ENCODE measurements at places on chromosomes 3 and 15.

DNA sequence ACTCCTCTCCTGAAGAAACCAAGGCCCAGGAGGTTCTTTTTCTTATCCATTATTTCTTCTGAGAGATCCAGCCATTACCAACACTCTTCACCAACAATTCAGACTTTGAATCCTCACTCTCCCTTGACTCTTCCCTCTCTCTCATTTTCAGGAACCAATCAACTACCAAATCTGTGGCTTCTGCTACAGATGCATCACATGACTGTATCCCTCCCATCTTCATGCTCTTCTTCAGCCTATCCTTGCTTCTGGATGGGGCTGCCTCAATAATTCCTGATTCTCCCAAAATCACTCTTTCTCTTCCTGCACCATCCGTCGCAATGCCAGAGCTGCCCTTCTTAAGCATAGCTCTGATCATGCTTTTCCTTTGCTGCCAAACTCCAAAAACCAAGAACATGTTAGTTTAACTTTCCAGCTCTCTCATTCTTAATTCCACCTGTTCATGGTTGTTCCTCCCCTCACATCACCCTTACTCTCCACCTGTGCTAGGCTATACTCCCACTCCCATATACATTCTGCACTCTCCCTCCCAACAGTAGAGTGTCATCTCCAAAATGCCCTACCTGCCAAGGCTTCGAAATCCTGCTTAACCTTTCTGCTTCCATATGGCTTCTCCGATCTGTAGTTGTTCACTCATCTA is 13.5 kb downstream of the PLD1 start:
- DNase-seq, result no peak

- no peak for DNase-seq
Measured at GRCh38 chr15:22930782-22931484, 49.2 kb downstream of the CYFIP1 start.

- DNase-seq, result no peak
Measured at GRCh38 chr3:188085584-188086560, 68.1 kb upstream of the LPP start.

DNA sequence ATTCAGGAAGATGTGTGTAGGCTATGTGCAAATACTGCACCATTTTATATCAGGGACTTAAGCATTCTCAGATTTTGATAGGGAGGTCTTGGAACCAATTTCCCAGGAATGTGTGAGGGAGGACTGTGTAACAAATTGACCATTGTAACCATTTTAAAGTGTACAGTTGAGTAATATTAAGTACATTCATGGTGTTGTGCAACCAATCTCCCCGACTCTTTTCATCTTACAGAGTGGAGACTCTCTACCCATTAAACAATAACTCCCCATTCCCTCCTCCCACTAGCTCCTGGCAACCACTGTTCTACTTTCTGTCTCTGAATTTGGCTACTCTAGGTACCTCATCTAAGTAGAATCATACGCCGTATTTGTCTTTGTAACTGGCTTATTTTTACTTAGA is 5.1 kb downstream of the RCN2 start:
- DNase-seq, result no peak

GRCh38 chr3:20622304-20622703 is 436.3 kb upstream of the SGO1 start:
- no peak for DNase-seq

DNA sequence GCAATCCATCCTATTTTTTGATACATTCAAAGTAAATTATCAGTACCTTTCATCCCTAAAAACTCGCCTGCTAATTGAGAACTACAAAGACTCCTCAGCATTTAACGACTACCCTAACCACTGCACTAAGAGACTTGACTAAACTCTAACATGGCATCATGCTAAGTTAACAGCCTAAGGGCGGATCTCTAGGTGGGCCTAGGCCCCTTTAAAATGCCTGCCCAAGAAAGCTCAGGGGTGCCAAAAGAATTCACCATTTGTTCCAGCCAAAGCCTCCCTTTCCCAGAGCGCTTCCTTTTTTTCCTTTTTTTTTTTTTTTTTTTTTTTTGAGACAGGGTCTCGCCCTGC is 568 bp upstream of the NEK4 start:
- DNase-seq, result peak; percentile 31

DNA sequence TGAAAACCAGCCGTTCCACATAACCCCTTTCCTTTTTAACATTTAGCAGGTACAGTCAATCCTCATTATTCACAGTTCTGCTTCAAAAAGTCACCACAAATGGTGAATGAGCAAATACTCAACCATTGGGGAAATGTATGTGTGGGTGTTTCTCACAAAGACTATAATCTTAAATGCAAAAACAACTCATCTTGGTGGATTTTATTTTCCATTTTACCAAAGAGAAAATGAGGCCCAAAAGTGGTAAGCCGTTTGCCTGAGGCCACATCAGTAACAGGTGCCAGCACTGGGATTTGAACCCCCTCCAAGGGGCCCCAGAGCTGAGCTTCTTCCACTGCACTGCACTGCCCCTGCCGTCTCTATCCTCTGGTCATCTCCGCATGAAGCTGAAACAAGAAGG is 208.8 kb downstream of the OSBPL10 start:
- DNase-seq, result no peak

DNA sequence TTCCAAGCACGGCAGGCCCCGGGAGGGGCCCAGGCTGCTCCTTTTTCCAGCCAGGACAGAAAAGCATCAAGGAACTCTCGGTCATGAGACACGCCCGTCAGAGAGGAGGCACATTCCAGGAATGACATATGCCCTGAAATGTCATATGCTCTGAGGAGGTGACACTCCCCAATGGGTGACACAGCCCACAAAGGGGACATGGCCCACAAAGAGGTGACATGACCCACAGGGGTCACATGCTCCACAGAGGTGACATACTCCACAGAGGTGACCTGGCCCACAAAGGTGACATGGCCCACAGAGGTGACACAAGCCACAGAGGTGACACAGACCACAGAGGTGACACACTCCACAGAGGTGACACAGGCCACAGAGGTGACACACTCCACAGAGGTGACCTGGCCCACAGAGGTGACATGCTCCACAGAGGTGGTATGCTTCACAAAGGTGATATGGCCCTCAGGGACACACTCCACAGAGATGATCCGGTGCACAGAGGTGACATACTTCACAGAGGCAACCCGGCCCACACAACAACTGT is 79.2 kb downstream of the ABHD5 start:
- no peak for DNase-seq

DNA sequence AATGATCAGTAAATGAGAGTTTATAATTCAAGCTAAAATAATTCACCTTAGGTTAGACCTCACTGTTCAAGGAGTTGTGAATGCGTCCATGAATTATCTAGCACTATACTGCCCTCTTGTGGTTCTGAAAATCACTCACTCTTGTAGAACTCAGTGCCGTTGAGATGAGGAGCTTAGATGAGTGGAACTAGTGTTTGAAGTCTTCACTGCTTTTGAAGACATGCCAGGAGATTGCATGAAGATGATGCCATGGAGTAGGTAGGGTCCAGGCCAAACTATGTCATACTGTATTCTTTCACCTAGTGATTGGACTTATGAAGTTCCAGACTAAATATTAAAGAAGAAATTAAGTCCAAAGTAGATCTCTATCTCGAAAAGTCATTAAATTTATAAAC is 28.8 kb downstream of the LYSMD4 start:
- peak; percentile 93 for DNase-seq

DNA sequence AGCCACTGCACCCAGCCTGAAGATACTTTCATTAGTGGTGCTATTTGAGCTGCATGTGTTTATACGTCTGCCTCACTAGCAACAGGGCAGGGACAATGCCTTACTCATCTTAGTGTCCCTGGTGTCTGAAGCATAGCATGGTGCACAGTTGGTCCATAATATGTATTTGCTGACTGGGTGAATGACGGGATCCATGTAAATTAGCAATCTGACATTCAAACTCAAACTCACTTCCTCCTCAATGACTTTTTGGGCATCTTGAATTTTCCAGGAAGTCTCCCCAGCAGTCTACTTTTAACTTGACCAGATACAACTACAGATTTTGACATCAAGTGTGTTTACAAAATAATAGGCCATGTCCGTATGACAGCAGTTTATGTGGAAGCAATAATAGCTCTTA is 3.0 kb upstream of the LDHAL6B start:
- DNase-seq, result no peak

GRCh38 chr15:35260941-35261340 is 175.8 kb upstream of the NANOGP8 start:
- DNase-seq, result no peak

DNA sequence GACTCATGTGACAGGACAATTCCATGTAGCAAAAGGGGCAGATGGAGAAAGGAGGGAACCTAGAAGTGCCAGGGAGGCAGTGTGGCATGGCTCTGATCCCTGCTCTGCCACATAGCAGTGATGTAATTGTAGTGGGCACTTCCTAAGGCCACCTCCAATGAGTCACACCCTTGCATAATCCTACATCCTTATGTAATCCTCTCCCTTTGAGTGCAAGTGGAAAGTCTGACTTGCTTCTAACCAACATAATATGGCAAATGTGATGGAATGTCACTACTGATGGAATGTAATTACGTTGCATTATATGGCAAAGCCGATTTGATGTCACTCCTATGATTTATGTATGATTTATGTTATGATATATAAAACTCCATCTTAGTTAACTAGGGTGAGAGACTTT is 72.9 kb upstream of the ATP2C1 start:
- DNase-seq, result no peak

GRCh38 chr3:17800232-17800631 is 57.8 kb upstream of the TBC1D5 start:
- DNase-seq, result no peak

DNA sequence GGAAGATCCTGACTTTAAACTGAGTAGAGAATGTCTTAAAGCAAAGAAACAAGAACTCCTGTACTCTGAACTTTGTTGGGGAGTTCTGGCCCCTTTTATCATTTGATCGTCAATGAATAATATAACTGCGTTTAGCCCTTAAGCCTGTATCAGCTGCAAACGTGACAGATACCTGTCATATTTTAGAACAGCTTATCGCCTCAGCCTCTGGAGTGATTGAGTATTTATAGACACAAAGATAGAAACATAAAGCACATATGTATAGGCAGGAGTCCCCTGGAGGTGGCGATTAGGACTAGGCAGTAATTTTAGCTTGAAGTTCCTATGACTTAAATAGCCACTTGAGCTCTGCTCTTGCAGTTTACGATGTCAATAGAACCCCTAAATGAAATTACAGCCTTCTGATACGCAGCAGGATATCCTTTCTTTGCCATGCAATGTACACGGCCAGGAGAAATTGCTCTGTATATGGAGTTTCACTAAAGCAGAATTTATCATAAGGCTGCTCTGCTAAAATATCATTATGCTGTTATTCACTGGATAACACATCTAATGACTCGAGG is 321.8 kb downstream of the TIGIT start:
- DNase-seq, result no peak

DNA sequence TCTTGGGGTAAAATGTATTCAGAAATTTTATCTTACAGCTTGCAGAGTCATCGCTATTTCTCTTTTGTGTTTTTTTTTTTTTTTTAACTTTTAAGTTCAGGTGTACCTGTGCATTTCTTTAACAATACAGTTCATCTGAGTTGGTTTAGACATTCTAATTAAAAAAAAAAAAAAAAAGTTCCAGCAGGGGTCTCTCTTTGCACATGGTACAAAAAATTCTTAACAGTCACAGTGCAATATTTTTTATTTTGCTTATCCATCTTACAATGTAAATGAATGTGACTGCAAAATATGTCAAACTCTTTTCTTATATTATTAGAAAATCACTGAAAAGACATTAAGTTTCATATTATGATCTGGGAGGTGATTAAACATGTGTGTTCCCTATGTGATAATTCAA is 47.5 kb upstream of the SLC9A9 start:
- no peak for DNase-seq

DNA sequence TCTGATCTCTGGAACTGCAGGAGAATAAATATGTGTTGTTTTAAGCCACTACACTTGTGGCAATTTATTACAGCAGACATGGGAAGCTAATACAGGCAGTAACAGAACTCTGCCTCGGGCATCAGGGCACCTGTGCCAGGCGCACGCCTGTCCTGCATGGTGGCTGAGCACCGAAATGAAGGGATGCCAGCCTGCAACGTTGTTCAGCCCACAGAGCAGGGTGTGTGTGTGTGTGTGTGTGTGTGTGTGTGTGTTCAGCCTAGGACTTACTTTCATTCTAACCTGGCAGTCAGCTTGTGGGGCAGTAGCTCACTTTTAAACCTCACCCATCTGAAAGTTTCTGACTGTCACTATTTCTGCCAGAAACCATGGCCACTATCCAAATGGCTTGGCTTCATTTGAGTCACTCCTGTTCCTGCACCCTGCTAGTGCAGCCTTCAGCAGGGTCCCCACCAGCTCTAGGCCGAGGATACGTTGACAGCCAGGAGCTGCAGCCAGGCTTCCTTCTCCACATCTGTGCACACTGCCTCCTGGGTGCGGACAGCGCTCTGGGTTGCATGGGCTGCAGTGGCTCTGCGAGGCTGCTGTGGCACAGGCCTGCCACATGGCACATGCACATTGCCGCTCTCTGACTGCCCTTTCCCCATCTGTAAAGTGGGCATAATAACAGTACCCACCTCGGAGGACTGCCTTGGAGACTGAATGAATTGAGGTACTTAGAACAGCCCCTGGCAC is 4.5 kb downstream of the UROC1 start:
- no peak for DNase-seq

DNA sequence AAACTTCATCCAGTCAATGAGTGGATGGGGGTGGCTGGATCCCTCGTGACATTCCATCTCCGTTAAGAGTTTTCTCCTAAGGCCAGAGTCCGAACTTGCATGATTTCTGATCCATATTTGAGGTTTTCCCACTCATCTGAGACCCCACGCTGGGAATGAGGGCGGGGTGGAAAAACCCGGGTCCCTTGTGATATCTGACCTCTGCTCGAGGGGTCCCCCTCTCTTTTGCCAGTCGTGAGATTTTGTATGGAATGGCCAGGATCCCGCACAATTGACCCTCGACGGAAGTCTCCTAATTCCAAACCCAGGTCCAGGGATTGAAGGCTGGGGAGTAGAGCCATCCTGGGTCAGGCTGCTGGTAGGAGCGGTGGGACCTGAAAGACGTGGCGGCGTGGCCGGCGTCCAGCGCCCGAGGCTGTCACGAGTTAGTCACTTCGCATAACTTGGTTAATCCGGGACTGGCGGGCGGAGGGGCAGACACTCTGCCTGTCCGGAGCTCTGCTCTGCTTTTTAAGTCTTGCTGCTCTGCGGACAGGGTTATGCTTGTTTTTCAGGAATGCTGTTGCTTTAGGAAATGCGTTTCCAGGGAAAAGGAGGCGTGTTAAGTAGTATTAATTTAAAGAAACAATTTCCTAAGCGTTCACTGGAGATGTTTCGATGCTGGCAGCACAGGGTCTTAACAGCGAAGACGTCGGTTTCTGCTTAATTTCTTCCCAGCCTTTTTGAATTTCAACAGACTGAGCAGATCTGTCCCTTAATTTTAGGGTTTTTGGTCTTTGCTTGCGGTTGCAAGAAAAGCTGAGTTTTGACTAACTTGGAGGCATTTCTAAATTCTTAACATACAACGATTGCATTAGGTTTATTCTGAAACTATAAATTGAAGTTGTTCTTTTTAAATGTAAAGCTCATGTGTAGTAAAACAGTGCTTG is 69.7 kb upstream of the LRRFIP2 start:
- DNase-seq, result peak; percentile 71

DNA sequence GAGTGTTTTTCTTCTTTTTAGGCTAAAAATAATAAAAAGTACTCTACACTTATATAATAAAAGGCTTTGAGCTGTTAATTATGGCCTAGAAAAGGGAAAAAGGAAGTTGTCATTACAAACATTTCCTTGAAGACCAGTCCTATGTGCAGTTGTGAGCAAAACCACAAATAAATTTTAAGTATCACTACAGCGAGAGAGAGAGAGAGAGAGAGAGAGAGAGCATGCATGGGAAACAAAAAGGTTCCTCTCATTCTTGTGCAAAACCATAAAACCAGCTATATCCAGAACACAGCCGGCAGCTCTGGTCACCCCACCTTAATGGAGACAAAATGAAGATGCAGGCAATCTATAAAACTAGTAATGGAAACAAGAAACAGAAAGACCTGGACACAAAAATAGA is 33.6 kb downstream of the HEG1 start:
- DNase-seq, result no peak
